MV-4-11 (cell line): ENCODE measurements at places on chromosomes 12 and 14.

DNA sequence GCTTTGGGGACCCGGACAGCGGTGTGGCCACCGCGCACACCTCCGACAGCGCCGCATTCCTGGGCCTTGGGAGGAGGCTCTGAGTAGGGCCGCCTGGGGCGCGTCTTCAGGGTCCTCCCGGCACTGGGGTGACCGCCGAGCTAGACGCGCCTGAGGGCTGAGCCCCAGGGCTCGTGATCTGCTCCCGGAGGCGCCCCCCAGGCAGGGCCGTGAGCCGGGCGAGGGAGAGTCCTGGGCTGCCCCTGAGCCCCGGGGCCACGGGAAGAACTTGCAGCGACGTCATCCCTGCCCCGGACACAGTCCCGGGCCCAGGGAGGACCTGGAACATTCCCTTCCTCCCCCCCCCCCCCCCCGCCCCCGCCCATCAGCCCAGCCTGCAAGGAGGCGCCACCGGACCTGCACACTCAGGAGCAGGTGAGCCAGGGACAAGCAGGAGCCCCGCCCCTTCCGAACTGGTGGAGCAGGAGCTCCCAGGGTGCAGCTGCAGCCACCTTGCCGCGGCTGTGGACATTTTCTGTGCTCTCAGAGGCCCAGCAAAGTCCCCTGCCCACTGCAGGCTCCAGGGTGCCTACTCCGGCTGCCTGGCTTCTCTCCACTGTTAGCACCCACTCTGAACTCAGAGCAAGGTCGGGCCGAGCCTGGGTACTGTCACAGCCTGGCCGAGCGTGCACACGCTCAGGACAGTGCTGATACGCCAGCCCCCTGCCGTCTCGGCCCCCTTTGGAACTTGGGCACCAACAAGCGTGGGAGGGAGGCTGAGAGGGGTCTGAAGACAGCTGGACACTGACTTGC lies 50.7 kb downstream of the A2M start:
- no peak for DNase-seq

DNA sequence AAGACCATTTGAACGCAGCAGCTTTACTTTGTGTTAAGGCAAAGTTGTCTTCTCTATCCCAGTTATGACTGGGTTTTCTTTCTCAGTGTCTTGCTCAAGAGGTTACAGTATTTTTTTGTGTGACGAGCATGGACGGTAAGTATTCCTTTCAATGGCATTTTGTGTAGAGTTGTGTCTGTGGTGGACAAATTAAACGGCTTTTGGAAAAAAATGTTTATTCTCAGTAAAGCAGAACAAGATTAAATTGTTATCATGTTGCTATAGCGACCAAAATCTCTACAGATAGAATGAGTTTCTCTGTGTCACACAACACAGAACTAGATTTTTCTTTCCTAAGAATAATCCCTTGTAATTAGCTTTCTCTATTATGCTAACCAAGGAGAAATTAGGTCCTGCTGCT lies 417.1 kb downstream of the AEBP2 start:
- peak; percentile 43 for DNase-seq

DNA sequence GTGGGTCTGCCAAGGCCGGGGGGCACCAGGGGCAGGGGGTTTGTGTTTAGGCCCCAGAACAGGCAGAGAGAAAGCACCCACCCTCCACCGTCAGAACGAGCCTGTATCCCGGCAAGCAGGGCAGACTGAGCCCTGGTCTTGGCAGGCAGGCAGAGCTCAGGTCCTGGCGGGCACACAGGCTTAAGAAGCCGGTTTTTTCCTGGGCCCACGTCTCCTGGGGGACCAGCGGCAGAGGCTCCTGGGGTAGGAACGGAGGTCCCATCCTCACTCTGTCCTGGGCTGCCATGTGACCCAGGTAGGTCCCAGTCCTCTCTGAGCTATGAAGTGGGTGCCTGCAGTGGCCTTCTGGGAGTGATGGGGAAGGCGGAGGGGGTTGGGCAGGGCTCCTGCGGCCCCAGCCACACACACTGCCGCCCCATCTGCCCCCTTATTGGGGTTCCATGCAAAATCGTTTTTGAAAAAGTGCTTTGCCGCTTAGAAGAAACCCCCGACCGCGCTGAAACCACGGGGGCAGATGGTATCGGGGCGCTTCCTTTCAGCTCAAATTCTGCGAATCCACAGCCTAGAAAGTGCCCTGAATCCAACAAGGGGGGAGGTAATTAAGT lies 24.2 kb downstream of the SH2B3 start:
- DNase-seq, result no peak

DNA sequence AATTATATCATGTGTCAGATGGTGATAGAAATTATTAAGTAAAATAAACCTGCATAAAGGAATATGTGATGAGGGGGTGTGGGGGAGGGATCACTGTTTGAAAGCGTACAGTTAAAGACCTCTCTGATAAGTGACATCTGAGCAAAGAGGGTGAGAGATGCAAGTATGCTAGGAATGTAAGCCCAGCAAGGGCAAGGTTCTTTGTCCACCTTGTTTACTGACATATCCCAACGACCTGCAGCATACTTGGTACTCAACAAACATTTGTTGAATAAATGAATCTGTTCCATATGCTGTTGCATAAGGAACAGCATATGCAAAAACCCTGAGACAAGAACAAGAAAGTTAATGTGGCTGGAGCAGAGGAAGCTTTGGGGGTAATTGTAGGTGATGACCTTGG lies 12.0 kb upstream of the MDM1 start:
- DNase-seq, result no peak

GRCh38 chr12:28219827-28220226 lies 29.6 kb downstream of the CCDC91 start:
- no peak for DNase-seq

DNA sequence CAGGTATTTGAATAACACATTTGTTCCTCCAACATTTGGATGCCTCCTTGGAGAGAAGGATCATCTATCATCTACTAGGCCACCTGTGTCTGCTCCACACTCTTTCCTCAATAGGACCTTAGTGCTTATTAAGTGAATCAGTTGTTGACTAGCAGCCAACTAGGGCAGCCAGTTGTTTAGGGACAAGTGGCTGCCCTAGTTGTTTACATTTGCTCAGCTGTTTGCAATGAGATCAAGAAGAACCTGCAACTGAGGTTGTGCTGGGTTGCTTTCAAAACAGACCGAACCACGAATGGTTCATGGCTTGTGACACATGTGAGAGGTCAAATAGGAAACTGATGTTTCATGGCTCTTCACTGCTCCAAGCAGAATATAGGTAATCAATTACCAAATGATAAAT lies 53.8 kb downstream of the TMCC3 start:
- DNase-seq, result no peak

DNA sequence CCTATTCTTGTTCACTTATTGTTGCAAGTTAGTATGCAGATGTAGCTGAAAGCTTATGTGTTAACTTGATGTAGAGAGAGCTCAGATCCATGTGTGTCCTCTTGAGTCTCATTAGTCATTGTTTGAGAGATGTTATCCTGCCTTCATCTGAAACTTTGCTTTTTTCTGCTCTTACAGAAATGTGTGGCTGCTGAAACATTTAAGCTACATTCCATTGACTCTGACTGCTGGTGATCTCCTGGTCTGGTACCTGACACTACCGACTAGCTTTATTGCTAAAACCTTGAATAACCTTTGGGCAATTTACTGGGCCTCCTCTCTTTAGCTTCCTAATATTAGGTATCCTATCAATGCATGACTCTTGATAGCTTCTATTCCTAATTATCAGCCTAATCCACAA lies 705.6 kb upstream of the FOXG1 start:
- DNase-seq, result no peak

GRCh38 chr12:14256121-14256520 lies 109.4 kb upstream of the ATF7IP start:
- DNase-seq, result peak; percentile 65

DNA sequence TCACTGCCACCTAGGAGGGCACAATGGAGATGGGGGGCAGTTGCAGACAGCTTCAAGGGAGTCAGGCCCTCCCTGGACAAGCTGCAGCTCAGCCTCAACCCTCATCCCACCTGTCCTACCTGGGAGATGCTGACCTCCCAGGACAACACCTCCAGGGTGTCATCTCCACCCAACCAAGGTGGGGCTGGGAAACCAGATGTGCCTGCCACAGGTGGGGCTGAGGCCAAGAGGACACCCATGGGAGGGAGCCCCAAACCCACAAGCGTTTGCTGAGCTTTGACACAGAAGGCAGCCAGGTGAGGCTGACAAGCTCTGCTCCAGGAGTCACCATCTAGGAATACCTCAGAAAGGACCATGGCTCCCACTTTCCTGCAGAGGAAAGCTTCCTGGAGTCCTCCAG lies 31.5 kb downstream of the ZFP36L1 start:
- DNase-seq, result no peak

- DNase-seq, result peak; percentile 75
Measured at GRCh38 chr14:34403646-34404045, 58.4 kb downstream of the SPTSSA start.

- no peak for DNase-seq
Measured at GRCh38 chr12:96892104-96892503, 15.0 kb upstream of the NEDD1 start.

DNA sequence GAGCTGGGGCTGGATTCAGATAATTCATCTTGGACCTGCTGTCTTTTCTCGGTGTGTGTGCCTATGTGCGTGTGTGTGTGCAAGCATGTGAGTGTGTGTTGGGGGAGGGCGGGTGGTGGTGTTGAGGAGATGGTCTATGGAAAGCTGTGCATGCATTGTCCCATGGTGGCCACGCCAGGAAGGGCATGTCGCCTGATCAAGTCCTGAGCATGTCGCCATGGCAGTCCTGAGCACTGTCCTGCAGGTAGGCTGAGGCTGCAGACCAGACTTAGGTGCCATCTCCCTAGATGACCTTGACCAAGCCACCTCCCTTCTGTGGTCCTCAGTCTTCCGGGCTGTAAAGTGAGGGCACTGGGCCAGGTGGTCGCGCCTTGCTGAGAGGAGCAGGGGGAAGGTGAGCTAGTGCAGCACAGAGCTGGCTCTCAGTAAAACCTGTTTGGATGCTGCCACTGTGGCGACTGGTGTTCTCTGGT lies 81.4 kb downstream of the PAPOLA start:
- no peak for DNase-seq

DNA sequence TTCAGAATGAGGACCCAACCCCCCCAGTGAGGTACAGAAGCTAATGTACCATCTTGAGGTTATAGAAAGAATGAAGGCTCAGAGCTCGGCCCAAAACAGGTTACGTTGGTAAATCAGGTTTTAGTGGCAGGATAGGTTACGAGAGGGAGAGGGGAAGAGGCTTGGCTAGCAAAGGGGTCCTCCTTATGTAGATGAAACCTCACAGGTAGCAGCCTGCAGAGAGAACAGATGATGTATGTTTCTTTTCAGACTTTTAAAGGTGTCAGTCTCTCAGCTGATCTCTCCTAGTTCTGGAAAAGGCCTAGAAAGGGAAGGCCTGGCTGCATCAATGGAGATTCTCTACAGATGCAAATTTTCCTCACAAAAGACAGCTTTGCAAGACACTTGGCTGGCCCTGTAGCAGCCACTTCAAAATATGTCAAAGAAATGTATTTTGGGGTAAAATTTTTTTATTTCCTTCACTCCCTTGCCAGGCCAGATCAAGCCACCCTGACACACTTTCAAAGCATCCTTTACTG lies 71.7 kb upstream of the CPSF6 start:
- no peak for DNase-seq

- DNase-seq, result peak; percentile 37
Measured at GRCh38 chr12:3275171-3276041, 198.2 kb downstream of the TSPAN9 start.
